Endothelial cell of umbilical vein (primary cell): ENCODE measurements at places on chromosomes 12 and 14.
A peak's percentile ranks its signal among the peaks of the same experiment; 100 is the strongest.

- DNase-seq = no peak
These were observed at the start of gene LRFN5 for GRCh38 chr14:41606532-41607303. Gene LRFN5 (plus strand): TSS chr14:41606876.

GRCh38 chr14:62847168-62847567 is 198.1 kb downstream of the KCNH5 start:
- DNase-seq = no peak

GRCh38 chr14:87430810-87431209 is 562.2 kb downstream of the GALC start:
- DNase-seq = no peak

DNA sequence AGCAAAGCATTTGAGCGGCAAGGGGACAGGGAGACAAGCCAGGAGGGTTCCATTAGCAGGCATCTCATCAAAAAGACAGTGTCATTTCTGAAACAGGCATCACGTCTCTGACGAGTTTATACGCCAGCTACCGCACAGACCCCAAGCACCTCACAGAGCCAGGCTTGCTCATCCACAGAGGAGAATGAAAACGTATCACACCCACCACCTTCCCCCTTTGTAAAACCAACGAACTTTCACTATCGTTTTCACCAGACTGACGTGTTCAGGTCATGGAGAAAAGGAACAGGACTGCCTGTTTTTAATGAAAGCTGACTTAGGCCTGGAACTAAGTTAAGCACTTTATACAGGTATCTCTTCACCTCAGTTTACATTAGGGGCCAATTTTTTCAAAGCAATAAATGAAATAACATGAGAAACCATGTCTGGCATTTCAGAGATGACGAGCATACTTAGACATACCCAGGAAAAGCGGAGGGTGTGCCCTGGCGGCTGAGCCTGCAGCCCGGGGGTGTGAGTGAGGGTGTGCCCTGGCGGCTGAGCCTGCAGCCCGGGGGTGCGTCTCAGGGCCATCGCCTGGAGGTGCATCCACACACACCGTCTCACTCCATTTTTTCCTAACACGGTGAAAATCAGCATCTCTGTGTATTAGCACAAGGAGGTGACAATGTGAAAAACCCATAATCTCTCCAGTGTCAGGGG is 41.9 kb downstream of the STX2 start:
- DNase-seq = no peak

- DNase-seq = peak; percentile 6
These were observed 99.5 kb downstream of the SYNE2 start for GRCh38 chr14:63952053-63952932.

DNA sequence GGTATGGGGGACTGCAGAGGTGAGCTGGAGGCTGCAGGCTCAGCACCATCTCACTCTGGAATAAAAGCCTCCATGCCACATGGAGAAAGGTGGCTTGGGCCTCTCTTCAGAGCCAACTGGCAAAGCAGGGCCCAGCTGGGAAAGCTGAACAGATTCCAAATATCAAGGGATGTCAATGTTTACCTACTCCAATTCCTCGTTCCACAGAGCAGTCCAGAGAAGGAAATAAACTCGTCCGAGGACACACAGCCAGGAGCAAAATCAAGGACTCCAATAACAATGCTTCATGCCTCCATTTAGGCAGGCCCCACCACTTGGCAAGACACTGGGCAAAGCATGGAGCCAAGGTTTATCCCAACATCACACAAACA is 36.3 kb upstream of the PNMA1 start:
- no peak for DNase-seq

DNA sequence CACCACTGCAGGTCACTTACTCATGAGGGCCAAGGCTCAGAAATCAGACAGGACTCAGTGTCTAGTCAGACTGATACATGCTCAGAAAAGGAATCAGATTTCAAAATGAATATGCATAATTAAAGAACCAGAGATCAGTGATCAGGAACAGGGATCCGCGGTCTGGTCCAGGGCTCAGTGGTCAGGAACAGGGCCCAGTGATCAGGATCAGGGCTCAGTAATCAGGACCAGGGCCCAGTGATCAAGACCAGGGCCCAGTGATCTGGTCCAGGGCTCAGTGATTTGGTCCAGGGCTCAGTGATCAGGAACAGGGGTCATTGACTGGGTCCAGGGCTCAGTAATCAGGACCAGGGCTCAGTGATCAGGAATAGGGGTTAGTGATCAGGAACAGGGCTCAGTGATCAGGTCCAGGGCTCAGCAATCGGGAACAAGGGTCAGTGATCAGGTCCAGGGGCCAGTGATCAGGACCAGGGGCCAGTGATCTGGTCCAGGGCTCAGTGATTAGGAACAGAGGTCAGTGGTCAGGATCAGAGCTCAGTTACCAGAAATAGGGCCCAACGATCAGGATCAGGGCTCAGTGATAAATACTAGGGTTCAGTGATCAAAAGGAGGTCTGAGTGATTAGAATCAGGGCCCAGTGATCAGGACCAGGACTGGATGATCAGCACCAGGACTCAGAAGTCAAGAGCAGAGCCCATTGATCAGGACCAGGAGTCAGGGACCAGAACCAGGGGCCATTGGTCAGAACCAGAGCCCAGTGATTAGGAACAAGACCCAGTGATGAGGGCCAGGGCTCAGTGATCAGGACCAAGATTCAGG is 175.3 kb downstream of the TMEM121 start:
- no peak for DNase-seq
